ENCODE measurements at places on chromosomes 4 and X.

DNA sequence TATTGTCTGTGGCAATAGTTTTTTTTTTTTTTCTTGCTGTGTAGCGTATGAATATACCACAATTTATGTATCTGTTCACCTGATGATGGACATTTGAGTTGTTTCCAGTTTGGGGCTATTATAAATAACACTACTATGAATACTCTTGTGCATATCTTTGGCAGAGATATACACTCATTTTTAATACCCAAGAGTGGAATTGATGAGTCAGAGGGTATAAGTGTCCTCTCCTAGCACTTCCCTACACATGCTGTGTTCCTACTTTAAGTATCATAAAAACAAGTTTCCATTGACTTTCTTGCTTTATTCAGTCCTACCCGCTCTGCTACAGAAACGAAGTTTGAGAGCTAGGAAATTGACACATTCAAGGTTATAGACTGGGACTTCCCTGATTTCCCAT lies 39.8 kb downstream of the XIAP start:
- no peak for DNase-seq

DNA sequence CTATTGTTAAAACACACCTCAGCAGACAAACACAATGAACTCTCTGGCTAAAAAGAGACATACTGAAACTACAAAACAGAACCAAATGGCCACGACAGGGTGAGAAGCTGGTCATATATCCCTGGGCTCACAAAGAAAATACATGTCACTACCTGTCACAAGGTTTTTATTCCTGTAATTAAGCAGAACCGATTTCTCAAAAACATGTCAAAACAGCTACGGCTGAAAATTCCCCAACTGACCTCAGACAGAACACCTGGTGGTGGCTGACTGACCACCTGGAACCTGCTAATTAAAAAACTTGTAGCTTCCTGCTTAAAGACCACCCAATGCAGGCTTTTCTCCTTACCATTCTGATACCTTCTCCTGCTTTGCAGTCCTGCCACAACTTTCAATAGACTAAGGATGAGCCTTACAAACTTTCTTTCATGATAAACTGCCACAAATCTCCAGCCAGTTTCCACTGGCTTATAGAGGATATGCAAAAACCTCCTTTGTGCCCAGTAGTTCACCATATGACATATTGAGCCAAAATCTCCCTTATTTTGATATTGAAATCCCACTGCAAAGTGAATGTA lies 571.9 kb downstream of the SPOCK3 start:
- DNase-seq = no peak

DNA sequence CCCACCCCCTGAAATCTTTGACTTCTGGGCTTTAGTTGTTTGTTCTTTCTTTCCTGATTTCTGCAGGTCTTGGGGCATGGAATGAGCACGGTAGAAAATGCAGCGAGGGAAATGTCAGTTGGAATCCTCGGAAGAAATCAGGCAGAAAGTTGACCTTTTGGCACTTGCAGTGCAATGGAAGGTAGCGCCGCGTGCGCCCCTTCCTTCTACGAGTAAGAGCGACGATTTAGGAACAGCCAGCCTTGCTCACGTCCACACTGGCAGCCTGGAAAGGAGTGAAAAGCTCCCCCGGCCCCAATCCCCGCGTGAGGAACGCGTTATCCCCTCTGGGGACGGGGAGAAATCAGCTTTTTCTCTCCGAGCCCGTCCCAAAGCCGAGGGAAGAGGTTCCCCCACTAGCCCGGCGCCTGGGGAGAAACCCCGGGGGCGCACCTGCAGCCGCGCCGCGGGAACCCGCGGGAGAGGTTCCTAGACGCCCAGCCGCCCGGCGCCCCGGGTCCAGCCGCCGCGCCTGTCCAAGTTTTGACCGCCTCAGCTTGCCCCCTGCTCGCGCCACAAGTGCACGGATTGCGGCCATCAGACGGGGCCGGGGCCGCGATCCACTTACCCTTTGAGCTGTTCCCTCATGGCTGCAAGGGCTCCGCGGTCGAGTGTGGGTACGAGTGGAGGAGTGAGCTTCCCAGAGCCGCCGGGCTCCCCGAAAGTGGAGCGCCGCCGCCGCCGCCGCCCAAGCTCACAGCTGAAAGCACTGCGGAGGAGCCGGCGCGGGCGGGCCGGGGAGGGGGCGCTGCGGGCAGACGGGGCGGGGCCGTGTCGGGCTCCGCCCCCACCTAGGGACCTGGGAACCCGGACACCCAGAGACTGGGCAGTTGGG lies 194.6 kb upstream of the FTHL17 start:
- DNase-seq = peak; percentile 51

- DNase-seq = no peak
These were observed 623.5 kb downstream of the FSTL5 start for GRCh38 chr4:161540265-161540664.

DNA sequence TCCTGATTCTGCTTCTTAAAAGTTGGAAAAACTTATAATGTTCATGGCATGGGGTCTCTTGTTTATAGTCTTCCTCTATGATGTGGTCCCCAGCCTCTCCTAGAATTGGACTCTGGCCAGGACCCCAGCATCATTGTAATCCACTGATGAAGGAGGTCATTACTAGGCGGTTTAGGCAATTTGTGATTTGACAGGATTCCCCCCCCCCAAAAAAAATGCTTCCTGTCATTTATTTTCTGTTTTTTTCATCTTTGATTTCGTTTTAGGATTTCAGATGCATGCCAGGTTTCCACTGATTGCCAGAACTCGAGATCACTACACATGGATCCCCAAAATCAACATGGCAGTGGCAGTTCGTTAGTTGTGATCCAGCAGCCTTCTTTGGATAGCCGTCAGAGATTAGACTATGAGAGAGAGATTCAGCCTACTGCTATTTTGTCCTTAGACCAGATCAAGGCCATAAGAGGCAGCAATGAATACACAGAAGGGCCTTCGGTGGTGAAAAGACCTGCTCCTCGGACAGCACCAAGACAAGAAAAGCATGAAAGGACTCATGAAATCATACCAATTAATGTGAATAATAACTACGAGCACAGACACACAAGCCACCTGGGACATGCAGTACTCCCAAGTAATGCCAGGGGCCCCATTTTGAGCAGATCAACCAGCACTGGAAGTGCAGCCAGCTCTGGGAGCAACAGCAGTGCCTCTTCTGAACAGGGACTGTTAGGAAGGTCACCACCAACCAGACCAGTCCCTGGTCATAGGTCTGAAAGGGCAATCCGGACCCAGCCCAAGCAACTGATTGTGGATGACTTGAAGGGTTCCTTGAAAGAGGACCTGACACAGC lies 4.9 kb downstream of the SPRY1 start:
- no peak for DNase-seq

DNA sequence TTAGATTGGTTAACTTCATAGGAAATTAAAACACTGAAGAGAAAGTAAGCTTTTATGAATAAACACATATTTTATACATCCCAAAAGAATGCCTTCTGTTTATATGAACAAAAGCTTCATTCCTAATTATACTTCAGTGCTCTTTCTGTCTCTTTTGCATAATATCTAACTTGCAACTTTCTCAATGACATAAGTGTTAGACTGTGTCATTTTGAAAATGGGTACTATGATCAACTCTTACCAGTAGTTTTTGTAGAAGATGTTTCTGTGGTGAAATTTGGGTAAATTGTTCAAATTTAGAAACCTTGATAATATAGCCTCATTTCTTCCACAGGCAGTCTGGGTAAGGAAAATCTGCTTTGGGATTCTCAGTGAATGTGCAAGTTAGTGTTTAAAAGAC lies 991.4 kb downstream of the CCSER1 start:
- DNase-seq = no peak

GRCh38 chr4:134780244-134780643 lies 578.7 kb upstream of the PABPC4L start:
- no peak for DNase-seq

- DNase-seq = peak; percentile 6
These were observed 11.2 kb upstream of the MED14 start for GRCh38 chrX:40746521-40746920.

GRCh38 chr4:6880691-6881090 lies 28.9 kb upstream of the TBC1D14 start:
- DNase-seq = no peak

DNA sequence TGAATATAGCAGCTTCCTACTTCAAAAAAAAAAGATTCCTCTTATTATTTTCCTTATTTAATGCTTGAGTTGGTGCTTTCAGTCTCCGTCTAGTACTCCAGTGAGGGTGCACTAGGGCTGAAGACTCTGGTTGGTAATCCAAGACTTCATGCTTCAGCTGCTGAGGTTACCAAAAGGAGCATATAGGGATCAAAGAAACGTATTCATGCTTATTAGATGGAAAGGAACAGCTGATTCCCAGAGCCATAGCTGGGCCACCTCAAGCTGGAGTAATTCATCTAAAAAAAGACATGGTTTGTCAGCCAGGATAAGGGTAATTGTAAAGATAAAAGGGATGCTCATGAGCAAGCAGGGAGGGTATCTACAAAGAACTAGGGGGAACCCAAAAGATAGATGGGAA lies 131.7 kb upstream of the FAM47B start:
- DNase-seq = no peak

DNA sequence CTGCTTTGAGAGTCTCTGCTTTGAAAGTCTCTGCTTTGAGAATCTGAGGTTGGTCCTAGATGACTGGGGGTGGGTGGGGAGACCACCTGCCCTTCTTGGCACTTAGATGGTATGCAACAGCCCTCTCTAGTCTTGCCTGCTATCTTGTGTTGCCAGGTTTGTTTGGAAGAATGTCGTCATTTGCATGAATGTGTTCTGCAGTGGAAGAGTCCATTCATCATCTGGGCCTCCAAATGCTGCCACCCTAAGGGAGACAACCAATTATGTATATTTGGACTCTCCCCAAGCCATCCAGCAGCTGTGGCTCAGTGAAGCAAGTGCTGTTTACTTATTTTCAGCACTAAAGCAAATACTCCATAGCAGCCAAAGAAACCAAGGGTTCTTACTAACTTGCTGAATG lies 44.6 kb upstream of the TRPC5OS start:
- DNase-seq = no peak

GRCh38 chrX:42246814-42247213 lies 323.5 kb upstream of the CASK start:
- DNase-seq = no peak

DNA sequence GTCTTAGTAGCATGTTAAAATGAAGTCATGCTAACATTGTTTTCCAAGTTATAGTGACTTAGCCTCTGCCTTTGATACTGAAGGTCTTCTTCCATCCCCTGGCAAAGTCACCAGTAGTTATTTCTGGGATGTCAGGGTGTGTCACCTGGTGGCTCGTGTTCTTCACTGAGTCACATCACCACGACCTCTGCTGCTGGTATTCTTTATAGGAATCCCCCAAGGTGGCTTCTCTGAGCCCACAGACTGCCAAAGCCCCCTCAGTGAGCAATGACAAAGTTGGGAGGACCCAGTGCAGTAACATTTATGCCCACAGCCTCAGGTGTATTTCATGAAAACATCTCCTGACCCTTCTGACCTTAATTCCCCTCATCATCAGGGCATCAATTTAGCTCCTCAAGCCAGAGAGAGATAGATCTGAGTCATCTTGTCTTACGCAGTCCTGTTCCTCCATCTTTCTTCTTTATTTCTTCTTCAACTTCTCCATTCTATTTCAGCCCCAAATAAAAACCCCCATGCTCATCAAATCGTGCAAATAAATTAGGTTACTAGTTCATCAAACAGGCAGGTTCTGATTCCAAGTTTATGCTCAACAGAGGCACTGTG lies 29.3 kb upstream of the GPRIN3 start:
- no peak for DNase-seq

DNA sequence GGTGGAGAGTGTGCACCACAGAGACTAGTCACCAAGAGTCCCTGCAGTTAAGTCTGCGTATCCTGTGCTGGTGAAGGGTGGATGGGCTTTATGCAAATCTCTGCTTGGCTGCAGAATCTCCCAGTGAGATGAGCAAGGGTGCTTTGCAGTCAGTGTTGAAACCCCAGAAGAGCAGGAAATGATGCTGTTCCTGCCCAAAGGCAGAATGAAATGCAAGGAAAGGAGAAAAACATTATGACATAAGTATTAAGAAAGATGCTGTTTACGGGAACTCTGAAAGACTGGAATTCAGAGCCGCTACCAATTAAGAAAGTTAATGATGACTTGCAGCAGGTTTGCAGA lies 25.4 kb upstream of the ACSL1 start:
- no peak for DNase-seq

DNA sequence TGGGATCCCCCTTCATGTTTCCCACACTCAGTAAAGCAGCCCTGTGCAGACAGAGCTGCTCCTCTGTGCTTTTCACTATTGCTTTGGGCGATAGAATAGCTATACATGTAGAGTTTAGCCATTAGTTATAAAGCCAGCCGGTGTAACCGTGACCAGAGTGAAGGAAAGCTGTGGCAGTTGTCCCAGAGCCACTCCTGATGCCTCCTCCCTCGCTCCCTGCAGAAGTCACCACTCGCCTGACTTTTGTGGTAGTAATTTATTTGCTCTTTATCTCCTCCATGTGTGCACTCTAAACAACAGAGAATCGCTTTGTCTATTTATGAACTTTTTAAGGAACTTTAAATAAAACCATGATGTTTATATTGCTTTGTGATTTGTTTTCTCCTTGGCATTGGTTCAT lies 41.8 kb upstream of the WWC2 start:
- no peak for DNase-seq

GRCh38 chr4:140861359-140862176 lies 105.4 kb upstream of the TBC1D9 start:
- DNase-seq = peak; percentile 95

DNA sequence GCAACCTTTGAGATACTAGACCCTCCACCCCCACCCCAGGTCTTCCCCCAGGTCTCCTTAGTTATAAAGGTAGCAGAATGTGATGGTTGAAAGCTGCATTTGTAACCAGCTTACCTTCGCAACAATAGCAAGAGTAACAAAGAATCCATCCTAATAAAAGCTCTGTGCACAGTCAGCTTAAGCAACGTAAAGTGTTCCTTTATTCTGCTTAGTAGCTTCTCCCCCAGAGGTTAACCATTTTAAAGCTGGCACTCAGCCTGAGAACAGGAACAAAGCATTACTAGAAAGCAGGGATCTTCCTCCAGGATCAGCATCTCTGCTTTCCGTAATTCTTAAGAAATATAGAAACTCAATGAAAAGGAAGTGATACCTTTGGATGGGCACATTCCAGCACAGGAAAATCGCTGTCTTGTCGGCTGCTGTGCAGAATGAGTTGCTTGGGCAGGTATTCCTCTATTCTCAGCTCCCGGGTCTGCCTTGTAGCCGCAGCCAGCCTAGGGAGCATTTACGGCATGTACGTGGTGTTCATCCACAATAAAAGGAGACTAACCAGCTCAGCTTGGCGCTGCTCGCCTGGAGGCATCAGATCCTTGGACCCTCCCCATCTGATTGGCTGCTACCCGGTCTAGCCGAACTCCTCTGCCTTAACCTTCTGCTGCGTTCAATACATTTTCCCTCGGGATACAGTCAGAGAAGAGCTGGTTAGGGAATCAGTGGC lies 113.0 kb upstream of the TLR3 start:
- peak; percentile 6 for DNase-seq

DNA sequence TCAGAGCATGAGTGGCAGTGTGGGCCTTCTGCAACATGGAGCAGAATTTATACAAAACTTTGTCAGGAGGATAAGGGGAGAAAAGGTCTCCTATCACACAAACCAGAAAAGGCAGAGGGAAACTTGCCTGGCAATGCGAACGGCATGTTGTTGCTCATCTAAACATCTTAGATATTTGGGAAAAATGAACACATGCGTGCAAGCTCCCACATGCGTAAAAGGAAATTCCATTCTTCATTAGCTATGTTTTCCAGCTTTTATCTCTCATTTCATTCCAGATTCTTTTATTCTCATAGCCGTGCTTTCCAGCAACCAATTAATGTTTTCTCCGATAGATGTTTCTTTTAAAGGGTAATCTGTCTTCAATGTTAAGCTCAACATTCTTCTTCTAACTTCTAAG lies 31.3 kb upstream of the GBA3 start:
- DNase-seq = no peak

GRCh38 chr4:104969394-104970082 lies 177.1 kb upstream of the TET2 start:
- DNase-seq = no peak

Measured in G401 (cell line).